ENCODE measurements at places on chromosomes 6 and 20.

DNA sequence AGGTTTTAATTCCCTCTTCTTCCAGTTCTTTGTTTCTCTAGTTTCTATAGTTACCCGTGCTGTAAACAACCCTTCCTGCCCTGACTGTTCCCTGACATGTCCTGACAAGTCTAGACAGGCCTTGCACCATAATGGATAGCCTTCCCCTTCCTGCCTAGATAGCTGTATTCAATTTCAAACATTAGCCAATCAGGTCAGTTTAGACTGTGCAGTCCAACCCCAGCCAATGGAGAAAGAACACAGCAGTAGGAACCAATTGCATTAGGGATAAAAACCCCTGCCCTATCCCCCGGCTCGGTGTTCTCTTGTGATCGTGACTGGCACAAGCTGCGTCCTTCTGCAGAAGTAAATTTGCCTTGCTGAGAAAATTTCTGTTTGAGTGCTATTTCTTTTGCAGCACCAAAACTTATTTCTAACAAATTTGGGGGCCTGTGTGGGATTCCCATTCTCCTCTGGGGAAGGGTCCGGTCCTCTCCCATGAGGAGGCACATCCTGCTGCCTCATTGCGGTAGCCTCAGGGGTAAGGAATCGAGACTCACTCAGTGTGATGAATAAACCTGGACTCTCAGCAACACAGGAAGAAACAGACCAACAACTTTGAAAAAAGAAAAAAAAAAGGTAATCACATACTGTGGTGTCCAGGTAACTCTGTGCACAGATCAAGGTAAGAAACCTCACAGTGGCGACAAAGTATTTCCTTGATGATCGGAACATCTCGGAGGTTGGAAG, 248.7 kb upstream of the ECI2 start:
- no peak for DNase-seq

DNA sequence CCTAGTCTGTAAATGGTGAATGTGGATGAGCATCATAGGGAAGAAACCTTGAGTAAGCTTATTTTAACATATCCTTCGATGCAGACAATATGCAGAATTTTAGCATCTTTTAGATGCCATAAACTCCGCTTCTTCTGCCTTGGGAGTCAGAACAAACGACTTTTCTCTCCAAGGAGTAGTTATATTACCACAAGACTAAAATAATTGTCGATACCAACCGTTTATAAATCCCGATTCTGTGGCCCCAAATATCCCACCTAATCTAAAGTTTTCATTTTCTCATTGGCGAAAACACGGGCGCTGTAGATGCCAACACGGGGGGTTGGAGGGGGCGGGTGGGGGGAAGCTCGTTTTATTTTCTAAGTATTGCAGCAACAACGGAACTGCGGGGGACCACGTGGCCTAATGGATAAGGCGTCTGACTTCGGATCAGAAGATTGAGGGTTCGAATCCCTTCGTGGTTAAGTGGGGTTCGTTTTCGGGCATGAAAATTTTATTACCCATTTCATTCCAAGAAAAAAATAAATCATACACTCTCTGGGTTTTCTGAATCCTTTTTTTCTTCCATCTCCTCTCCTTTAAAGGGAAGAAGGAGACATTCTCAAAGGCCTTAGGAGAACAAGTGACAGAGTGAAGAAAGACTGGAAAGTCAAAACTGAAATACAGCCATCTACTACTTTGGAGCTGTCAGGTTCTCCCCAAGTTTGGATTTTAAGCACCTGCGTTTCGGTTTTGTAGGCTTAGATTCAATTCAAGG, 65.5 kb upstream of the BTN3A2 start:
- DNase-seq = no peak

GRCh38 chr20:20695250-20695816, 17.1 kb downstream of the RALGAPA2 start:
- no peak for DNase-seq

DNA sequence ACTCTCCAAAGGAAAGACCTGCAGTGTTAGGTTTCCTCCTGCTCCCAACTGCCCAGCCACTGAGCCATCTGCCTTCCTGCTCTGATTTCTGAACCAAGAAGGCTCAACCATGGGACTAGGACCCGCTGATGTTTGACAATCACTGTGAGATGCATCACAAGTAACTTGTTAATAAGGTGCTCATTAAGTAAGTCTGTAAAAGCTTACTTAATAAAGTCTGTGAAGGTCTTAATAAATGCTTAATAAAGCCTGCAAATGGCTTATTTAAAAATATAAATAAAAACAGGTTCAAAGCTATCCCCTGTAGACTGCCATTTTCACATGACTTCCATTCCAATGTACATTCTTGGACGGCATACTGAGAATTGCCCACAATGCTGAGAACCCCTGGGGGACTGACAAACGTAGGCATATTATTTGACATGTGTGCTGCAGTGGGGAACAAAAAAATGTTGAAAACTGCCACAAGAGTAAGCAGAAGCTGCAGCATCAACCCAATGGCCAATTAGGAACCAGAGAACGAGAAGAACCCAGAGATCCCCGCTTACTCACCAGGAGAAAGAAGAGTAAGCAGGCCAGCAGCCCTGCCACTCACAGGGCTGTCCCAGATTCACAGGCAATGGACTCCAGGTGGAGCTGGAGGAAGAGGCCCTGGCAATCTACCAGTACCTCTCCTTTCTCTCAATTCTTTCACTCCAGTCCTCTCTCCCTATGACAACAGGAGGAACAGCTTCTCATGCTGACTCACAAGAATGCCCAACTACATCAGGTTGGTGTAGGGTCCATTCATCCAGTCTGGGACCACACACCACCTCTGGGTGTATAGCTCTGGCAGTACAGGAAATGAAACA, 19.5 kb downstream of the KIF13A start:
- no peak for DNase-seq

- no peak for DNase-seq
Observed at GRCh38 chr6:15496345-15497131, 166.3 kb downstream of the DTNBP1 start.

DNA sequence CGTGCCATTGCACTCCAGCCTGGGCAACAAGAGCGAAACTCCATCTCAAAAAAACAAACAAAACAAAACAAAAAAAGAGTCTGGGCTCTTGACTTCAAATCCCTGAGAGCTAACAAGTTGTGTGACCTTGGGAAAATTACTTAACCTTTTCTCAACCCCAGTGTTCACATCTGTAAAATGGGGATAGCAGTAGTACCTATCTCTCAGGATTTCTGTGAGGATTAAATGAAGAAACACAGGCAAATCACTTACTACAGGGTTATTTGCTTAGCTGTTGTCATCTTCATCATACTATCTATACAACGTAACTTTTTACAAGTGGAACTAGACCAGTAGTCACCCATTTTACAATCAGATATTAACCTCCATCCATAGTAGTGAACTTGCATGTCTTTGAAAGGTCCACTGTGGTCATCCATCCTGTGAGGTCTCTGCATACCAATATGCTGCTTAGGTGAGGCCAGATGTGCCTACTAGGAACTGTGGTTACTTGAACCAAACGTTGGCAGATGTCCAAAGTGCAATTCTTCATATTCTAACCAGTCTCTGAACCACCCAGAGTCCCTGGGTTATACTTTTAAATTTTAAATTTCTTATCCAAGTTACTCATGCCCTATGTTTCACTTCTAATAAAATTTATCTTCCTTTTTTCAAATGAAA, 128.9 kb upstream of the BEND3 start:
- no peak for DNase-seq

- no peak for DNase-seq
Observed at GRCh38 chr6:42259286-42259685, 41.6 kb upstream of the MRPS10 start.

DNA sequence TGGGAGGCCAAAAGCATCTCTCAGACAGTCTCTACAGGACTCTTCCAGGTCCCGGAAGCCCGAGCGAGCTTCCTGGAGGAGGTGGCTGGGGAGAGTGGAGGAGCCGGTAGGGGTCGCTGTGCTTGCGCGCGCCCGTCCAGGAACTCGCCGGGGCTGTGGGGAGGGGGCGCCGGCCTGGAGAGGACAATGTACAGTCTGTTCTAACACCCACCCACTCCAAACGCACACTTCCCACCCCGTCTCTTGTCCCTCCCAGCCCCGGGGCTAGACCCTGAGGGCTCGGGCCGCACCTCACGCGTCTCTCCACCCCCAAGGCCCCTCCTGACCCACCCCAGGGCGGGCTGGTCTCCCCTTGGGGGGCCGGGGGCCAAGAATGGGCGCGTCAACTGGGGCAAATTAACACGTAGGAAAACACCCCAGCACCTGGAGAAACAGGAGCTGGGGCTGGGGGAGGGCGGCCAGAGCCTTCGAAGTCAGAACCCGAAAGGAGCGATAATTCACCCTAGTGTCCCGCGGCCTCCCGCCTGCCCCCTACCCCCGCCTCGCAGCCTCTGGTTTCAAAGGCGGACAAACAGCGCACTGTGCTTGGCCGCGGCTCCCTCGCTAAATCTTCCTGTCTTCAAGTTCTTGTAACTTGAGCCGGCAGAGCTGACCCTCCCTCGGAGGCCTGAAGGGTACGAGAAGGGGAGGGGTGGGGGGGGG, 103.2 kb upstream of the FOXP4 start:
- no peak for DNase-seq
